NCI-H146 (cell line): ENCODE measurements at places on chromosomes 16 and 17.
A peak's percentile ranks its signal among the peaks of the same experiment; 100 is the strongest.

GRCh38 chr17:28861393-28862203, 6.8 kb downstream of the ERAL1 start:
- no peak for DNase-seq

GRCh38 chr17:14776791-14777190, 475.9 kb downstream of the HS3ST3B1 start:
- DNase-seq = no peak

GRCh38 chr16:3152277-3152990, 17.6 kb downstream of the ZNF213 start:
- peak; percentile 96 for DNase-seq

DNA sequence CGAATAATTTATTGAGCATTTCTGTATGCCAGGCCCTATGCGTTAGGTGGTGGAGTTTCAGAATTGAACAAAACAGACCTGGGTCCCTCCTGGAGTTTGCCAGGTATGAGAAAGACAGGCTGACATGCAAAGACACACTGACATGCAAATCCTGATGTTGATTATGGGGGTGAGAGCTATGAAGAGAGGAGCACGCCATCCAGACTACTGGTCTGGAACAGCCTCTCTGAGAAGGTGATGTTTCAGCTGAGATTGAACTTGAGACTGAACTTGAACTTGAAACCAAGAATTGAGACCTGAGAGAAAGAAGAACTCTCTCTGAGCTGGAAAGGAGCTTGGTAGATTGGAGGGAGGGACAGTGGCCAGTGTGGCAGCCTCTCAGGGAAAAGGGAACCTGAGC, 14.2 kb upstream of the CACNG4 start:
- DNase-seq = no peak

DNA sequence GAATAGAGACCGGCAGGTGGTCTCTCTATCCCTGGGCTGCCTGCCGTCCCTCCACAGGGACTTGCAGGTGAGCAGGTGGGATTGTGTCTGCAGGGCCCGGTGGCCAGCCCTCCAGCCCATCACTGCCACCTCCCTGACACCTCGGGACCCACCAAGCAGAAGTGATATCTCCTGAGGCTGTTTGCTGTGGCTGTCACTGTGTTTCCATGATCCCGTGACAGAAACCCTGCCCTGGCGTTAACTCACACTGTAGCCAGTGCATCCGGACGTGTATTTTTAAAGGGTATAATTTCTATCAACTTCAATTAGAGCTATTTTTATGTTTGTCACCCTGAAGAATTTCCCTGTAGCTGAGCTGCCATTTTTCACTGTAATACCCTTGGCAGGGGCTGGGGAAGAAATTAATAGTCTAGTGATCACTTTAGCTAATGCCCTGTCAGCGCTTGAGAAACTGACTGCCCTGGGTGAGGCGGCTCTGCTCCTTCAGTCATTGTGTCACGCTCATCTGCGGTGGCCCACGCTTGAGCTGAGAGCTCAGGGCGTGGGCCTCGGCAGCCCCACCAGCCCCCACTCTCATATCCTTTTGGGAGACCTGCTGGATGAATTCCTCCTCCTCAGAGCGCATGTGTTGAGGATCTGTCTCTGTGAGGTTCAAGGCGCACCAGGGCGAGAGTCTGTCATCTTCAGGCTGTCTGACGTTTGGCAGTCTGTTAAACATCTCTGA, 229.9 kb upstream of the CIBAR2 start:
- DNase-seq = no peak

GRCh38 chr16:74252329-74252728, 44.3 kb upstream of the PSMD7 start:
- DNase-seq = no peak

DNA sequence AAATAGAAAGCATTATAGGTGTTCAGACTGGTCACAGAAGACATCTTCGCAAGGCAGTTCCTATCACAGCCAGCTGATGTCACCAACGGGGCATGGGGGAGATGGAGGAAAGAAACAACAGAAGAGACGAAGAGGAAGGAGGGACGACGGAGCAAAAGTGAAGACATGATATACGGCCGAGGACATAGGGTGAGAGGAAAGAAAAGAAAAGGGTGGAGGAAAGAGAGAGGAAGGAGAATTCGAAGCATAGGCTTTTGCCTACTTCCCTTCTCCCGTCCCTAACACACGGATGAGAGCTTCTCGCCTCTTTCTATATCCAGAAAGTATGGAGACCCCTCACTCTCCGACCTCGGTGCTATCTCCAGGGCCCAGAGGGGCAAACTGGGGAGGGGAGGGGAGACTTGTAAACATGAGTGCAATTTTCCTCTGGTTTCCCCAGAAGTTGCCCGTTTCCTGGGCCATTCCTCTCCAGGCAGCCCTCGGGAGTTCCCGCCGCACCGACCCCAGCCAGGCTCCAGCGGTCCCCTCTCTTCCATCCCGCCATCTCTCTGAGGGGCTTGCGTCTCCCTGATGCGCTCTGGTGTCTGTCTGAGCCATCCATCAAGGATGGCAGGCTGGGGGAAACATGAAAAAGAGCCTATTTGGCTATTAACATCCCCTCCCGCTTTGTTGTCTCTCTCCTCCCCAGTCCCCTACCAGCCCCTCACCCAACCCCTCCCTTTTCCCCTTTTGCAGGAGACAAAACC, 26.0 kb downstream of the COPZ2 start:
- DNase-seq = peak; percentile 72

- no peak for DNase-seq
Measured at GRCh38 chr17:32926183-32926582, 1.8 kb upstream of the TMEM98 start.

DNA sequence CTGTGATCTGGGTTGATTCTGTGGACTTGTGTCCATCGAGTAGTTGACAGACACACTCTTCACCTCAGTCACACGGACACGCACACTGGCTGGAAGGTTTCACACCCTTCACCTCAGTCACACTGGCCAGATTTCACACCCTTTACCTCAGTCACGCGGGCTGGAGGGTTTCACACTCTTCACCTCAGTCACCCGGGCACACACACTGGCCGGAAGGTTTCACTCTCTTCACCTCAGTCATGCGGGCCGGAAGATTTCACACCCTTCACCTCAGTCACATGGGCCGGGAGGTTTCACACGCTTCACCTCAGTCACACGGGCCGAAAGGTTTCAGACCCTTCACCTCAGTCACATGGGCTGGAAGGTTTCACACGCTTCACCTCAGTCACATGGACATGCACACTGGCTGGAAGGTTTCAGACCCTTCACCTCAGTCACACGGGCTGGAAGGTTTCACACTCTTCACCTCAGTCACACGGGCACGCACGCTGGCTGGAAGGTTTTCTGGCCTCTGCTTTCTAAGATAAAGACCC, 96.2 kb downstream of the PGS1 start:
- DNase-seq = no peak

DNA sequence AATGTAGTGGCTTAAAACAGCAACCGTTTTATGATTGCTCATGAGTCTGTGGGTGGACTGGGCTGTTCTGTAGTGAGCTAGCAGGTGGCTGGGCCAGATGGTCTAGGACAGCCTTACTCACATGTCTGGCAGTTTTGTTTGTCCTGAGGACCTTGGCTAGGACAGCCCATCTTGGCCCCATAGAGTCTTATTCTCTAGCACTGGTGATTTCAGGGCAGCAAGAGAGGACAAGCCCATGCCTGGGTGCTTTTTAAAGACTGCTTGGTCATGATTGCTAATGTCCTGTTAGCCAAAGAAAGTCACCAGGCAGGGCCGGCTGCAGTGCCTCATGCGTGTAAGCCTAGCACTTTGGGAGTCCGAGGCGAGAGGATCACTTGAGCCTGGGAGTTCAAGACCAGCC, 139.8 kb downstream of the KATNIP start:
- no peak for DNase-seq

DNA sequence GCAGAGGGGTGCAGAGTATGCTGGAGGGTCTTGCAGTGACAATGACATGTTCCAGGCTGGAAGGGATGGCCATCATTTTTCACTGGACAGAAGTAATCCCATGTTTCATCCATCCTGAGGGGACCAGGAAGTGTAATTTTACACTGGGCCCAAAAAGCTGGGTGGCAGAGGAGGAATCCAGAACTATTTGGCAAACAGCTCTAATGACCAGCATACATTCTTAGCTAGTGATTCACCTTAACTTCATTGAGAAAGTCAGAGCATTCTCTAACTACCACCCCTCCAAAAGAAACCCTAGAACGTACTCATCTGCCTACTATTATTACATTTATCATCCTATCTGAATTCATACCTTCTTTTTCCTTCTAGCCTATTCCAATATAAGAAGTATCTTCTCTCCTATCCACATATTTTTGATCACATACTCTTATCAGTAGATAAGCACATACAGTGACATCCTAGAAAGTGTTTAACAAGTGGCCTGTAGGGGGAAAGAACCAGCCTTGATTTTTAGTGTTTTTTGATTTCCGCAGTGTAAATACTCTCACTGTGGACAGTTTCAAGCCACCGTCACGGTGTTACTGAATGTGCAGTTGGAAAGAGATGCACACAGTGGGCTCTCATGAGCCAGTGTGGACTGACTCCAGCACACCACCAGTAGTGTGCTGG, 118.1 kb downstream of the FTO start:
- DNase-seq = no peak

GRCh38 chr16:81928975-81929374, 82.3 kb downstream of the SDR42E1 start:
- DNase-seq = no peak

DNA sequence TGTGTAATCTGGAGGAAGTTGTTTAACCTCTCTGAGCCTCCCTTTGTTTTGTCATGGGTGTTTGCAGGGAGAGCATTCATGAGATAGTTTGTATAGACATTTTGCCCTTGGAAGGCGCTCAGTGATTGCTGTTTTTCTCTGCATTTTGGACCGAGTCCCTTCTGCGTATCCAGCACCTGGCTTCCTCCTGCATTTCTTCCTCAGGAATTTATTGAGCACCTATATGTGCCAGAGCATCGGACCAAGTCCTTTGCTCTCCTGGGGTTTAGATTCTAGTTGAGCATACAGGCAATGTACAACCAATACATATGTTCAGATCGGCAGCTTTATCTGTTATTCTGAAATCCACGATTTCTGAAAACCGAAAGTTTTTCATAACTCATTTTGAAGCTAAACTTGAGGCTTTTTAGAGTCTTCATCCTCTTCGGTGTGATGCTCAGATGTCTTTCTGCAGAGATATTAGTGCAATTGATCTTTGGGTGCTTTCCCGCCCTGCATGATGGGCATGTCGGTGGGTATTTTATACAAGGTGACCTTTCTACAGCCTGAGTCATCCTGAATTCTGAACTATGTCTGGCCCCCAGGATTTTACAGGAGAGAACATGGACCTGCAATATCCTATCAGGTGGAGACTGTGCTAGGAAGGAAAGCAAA, 4.1 kb downstream of the IL4R start:
- no peak for DNase-seq

GRCh38 chr16:50183316-50183715, 30.2 kb downstream of the TENT4B start:
- DNase-seq = no peak

DNA sequence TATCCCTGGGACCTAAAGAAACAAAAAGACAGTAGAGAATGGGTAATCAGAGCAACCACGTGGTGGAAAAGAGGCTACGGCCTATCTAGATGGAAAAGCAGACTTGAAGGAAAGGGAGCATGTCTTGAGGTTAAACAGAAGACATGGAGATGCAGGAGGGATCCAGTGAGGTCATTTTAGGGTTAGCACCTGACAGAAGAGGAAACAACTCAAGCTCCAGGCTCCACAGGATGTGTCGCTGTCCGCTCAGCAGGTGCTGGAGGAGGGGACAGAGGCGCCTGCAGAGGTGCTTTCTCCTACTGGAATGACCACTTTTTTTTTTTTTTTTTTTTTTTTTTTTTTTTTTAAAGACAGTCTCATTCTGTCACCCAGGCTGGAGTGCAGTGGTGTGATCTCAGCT, 47.5 kb upstream of the CLEC3A start:
- DNase-seq = peak; percentile 16
